ENCODE measurements at places on chromosomes 3 and 15.

DNA sequence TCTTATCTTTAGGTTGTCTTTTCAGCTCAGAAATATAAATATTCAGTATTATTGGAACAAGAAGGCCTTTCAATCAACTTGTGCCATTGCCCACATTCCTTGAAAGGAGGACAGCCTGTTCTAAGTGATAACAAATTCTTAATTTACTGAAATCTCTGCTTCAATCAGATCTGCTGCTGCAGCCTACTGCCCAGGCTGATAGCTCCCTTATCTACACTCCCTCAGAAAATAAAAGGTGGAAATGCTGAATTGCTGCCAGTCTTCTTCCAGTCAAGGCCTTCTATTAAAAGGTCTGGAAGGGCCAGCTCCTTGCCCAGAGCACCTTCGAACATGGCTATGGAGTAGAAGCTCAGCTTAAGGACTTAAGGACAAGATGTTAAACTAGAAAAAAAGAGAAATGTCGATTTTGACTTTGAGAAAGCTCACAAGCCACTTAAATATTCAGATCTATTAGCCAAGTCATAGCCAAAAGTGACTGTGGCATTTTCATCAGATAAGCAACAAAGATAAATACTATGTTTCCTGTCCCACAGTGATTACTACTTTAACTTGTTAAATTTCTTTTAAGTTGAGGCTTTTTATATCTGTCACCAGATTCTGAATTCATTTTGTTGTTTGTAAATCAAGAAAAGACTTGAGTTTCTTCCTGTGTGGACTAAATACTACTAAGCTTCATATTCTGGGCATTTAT, 480.5 kb upstream of the CBLB start:
- DNase-seq, result no peak

DNA sequence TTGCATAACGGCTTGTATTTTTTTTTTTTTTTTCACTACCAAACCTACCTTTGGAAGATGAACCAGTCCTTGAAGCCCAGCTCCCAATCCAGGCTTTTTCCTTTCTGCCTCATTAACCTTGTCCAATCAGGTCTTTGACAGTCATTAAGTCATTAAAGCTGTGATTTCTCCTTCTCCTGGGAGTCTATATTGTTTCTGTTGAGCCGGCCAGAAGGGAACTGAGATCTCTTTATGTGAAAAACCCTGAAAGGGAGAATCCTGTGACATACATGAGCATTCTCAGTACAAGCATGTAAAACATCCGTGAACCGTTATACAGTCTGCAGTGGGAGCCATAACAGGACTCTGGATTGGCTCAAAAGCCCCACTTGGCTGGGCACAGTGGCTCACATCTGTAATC, 40.0 kb downstream of the ZNF589 start:
- no peak for DNase-seq

DNA sequence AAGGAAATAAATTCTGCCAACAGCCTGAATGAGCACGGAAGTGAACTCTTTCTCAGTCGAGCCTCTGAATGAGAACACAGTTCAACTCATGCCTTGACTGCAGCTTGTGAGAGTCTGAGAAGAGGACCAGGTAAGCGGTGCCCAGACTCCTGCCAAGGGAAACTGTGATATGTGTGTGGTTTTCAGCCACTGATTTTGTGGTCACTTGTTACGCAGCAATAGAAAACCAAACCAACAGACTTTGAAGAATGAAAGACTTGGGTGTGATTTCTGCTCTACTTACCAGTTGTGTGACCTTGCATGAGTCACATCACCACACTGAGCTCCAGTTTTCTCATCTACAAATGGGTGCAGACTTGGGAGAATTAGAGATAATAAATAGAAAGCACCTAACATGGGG, 30.6 kb upstream of the FAM107A start:
- DNase-seq, result no peak

- peak; percentile 91 for DNase-seq
These were observed 20.5 kb downstream of the BOC start for GRCh38 chr3:113231827-113232253.

Data from SJCRH30 (cell line).